ENCODE measurements at places on chromosomes 4 and X. TPM values are rescaled to one million over a fixed set of nuclear protein-coding genes. Genes with fewer than 3 reads are reported as not detected.

The GAGE12J gene
- not detected for total RNA-seq

The DCAF8L2 gene
- total RNA-seq, result not detected

The SGMS2 gene
- 144 TPM for total RNA-seq

The FAM184B gene
- not detected for total RNA-seq

The GAGE12E gene
- total RNA-seq, result not detected

The HMGN5 gene
- 2.0 TPM for total RNA-seq

The ABCE1 gene
- total RNA-seq, result 144 TPM

The CENPU gene
- 30.5 TPM for total RNA-seq

The TLR1 gene
- 3.2 TPM for total RNA-seq

The ADH1B gene
- total RNA-seq, result 535 TPM

The AMOT gene
- total RNA-seq, result 11.0 TPM

The GLRB gene
- 3.0 TPM for total RNA-seq

The AKAP14 gene
- not detected for total RNA-seq

The DDIT4L gene
- total RNA-seq, result 17.7 TPM

The FGFR3 gene
- total RNA-seq, result 0.45 TPM

The DCLK2 gene
- total RNA-seq, result 4.5 TPM

The FOXO4 gene
- 4.2 TPM for total RNA-seq

The SLC6A14 gene
- not detected for total RNA-seq

The TCEAL6 gene
- total RNA-seq, result not detected

The XAGE2 gene
- total RNA-seq, result not detected

The F8A3 gene
- total RNA-seq, result 0.72 TPM

The SNCA gene
- total RNA-seq, result not detected

The TMSB15A gene
- not detected for total RNA-seq

The RENBP gene
- total RNA-seq, result 5.6 TPM

The TMSB15B gene
- 7.6 TPM for total RNA-seq

The ARAP2 gene
- total RNA-seq, result 1.5 TPM

The TRIM60 gene
- total RNA-seq, result not detected

The QRFPR gene
- total RNA-seq, result not detected

The PLK4 gene
- total RNA-seq, result 21.4 TPM
